M059J (cell line): ENCODE measurements at places on chromosomes 6 and 20. TPM values are rescaled to one million over a fixed set of nuclear protein-coding genes. Genes with fewer than 3 reads are reported as not detected.

RIMS1 gene
- total RNA-seq = 0.34 and 0.76 TPM in 2 replicates

DNA sequence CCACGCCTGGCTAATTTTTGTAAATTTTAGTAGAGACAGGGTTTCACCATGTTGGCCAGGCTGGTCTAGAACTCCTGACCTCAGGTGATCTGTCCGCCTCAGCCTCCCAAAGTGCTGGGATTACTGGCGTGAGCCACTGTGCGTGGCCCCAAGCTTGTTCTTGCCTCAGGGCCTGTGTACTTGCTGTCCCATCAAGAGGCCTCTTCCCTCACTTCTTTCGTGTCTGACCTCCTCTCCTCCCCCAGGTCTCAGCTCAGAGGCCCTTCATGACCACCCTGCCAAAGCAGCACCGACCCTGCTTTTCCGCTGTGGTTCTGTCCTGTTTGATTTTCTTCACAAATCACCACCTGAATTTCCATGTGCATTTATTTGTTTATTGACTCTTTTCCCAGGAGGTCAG is 10.5 kb upstream of the UBE2V1 start:
- no peak for DNase-seq

DNA sequence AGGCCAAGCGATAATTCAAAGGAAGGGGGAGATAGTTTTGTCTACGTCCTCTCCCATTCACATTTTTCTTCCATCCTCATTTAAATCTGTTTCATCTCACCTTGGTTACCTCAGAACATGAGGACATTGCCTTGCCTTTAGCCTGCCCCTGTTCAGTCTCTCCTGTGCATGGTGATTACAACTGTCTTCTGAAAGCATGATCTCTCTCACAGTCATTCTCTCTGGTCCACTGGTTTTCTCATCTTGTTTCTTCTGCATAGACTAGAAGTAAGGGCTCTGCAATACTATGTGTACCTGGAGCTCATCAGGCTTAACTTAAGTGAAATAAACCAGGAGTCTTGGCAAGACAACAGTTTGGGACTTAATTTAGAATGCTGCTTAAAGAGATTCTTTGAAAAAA is 31.4 kb downstream of the CLVS2 start:
- no peak for DNase-seq

SLC52A3 gene
- total RNA-seq = 0.57 and 1.3 TPM in 2 replicates

- DNase-seq = peak; percentile 82
Measured at GRCh38 chr6:108621117-108621516, 60.4 kb downstream of the FOXO3 start.

DNA sequence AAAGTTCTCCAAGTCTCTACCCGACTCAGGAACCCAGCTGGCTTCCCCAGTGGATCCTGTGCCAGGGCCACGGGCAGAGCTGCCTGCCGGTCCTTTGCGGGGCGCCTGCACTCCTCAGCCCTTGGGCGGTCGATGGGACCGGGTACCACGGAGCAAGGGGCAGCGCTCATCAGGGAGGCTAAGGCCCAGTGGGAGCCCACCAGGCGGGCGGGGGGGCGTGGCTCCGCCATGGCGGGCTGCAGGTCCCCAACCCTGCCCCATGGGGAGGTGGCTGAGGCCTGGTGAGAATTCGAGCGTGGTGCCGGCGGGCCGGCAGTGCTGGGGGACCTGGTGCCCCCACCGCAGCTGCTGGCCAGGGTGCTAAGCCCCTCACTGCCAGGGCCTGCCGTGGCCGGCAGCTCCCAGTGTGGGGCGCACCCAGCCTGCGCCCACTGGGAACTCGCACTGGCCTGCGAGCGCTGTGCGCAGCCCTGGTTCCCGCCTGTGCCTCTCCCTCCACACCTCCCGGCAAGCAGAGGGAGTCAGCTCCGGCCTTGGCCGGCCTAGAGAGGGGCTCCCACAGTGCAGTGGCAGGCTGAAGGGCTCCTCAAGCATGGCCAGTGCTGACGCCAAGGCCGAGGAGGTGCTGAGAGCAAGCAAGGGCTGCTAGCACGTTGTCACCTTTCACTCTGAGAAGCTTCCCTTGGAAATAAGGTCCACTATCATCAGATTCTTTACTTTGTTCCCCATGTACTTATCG is 14.8 kb upstream of the ELOVL5 start:
- DNase-seq = no peak

GSTA3 gene
- total RNA-seq = 0.27 and 2.4 TPM in 2 replicates

- no peak for DNase-seq
Measured at GRCh38 chr6:139886396-139886795, 511.9 kb upstream of the CITED2 start.

DNA sequence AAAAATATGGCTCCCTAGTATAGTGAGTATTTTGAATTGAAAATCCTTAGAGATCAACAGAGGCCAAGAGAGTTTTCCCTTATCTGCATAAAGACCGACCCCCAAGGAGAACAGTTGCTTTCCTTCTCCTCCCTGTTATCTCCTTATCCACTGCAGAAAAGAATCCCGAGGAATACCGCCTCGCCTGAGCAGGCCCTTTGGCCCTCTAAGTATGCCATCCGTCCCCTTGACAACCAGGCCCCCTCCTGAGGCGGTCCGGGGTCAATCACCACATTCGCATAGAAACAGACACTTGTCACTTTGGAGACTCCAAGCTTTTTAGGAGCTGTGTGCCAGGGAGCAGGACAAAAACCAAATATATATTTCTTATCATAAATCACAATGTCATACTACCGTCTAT is 15.9 kb upstream of the GGTLC1 start:
- DNase-seq = no peak

COQ3 gene
- 7.6 and 14.9 TPM in 2 replicates for total RNA-seq

GRCh38 chr6:85417336-85417735 is 32.5 kb upstream of the NT5E start:
- peak; percentile 50 for DNase-seq

GRCh38 chr6:154526996-154527395 is 16.5 kb upstream of the CNKSR3 start:
- no peak for DNase-seq

SEMG1 gene
- not detected in 2 replicates for total RNA-seq

WFDC13 gene
- total RNA-seq = not detected in 2 replicates

GRCh38 chr6:111052171-111052570 is 35.1 kb upstream of the SLC16A10 start:
- no peak for DNase-seq

- DNase-seq = no peak
Measured at GRCh38 chr6:13076575-13076974, 251.8 kb downstream of the TBC1D7 start.

DNA sequence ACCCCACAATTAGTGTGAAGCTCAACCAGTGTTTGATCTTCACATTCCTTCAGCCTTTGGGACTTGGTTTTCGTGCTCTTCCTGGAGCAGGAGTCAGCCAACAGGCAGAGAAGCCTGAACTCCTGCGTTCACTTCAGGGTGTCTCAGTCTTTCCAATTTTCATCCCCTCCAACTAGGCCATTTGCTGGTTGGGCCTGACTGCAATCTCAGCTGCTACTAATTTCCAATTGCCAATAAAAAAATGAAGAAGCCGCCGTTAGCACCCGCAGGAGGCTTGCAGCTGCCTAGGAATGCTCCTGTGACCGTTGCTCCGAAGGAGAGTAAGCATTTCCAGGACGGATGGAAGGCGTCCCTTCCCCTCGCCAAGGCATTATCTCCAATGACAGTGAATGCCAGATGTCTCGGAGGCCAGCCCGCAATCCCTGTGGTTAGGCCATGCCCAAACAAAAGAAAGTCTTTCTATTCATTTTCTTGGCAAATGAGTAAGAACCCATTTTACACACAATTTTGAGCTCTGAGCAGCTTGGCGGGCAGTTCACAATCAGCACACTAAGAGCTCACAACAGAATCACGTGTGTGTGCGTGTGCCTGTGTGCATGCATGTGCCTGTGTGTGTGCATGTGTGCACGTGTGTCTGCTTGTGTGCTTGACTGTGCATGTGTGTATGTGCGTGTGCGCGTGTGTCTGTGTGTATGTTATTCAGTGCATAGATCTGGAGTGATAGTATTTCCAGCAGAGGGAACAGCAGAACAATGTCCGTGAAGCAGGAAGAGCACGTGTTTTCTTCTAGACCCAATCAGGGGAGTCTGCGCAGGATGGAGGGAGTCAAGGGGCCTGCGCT is 301.2 kb downstream of the SMOC2 start:
- no peak for DNase-seq

- DNase-seq = peak; percentile 61
Measured at GRCh38 chr6:137705160-137706082, 161.6 kb upstream of the TNFAIP3 start.

GRCh38 chr20:10994991-10995700 is 321.3 kb upstream of the JAG1 start:
- no peak for DNase-seq

DNA sequence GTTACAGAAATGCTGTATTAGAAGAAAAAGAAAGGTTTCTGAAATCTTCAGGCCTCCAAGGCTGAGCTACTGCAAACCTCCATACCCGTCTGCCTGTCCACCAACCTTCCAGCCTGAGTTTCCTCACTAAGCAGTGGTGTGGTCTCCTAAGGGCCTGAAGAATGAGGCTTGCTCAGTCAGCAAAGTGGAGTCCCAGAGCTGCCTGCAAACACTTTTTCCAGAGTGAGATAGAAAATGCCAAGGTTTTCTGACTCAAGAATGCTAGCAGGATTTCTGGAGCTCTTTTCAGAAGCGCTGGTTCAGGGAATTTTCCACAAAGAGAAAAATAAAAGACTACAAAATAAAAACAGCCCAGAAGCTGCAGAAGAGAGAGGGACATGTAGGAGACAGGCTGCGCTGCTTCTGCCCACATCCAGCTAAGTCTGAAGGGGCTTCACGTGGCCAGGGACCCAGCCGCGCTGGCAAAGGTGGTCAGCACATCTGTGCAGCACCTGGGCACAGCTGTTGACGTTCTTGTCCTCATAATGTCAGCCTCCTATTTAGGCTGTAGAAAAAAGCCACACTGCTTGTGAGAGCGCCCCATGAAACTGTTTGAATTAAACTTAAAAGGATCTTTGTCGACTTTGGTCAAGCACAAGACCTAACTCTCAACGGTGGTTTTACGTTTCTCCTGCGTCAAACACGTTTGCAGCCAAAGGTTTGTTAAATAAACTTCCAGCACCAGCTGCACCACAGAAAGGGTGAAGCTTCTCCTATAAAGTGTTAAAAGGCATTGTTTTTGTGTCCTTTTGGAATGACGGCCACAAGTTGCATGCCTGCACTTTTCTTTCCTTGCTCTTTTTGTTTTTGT is 209.0 kb downstream of the THBS2 start:
- no peak for DNase-seq

GRCh38 chr20:53343448-53343847 is 250.2 kb downstream of the ZNF217 start:
- DNase-seq = no peak

- peak; percentile 69 for DNase-seq
Measured at GRCh38 chr6:21914121-21914973, 320.8 kb downstream of the SOX4 start.

- no peak for DNase-seq
Measured at GRCh38 chr20:61956396-61957342, 109.0 kb downstream of the TAF4 start.

GRCh38 chr6:169186496-169187169 is 67.0 kb downstream of the THBS2 start:
- no peak for DNase-seq

GRCh38 chr20:25584905-25585704 is at the start of gene NINL:
TSS of gene NINL (minus strand) at chr20:25585531. CDS start at chr20:25526587, 58,944 bp downstream.
- DNase-seq = peak; percentile 72

OLIG3 gene
- total RNA-seq = not detected in 2 replicates

MDFI gene
- 0.79 and 1.4 TPM in 2 replicates for total RNA-seq

COL11A2 gene
- total RNA-seq = 0.02 TPM in 1 of 2 replicates, not detected in the other

DNA sequence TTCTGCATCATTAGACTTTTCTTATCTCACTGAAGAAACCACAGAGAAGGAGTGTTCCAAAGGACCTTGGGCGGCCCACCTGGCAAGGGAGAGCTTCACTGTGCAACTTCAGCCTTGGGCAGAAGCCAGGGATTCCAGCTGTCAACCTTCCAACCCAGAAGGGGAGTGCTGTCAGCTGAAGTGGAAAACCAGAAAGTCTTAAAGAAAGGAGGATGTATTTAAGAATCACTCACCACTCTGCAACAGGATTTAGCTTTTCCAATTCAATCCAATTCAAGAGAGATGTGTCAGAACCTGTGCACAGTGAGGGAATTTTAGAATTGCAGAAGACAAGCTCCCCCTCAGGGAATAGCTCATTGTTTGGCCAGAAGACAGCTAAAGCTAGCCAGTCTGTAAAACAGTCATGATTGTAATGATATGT is 553.7 kb downstream of the CD83 start:
- peak; percentile 93 for DNase-seq

DNA sequence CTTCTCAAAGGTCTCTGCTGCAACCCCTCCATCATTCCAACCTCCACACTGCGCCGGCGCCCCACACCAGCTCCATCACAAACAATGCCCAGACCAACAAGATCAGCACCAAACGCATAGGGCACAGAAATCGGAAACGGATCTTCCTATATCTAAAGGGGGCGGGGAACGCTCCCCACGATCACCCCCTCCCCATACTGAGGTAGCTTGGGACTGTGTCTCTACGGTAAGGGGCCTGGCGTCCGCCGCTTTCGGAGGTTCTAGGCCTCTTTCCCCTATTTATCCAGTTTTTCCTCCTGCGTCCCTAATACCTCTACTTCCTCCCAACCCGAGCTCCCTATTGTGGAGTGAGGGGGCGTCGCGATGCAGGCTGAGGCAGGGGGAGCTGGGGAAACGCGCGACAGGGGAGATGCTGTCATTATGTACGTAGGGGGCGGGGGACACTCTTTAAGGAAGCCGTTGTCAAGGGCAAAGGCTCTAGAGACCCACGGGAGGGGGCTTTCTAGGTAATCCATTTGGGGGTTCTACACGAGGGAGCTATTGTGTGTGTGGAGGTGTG is 909 bp downstream of the DNAAF9 start:
- no peak for DNase-seq
